Pulmonary artery endothelial cell (primary cell): ENCODE measurements at places on chromosomes 2 and 18. TPM values are rescaled to one million over a fixed set of nuclear protein-coding genes. Genes with fewer than 3 reads are reported as not detected.
A peak's percentile ranks its signal among the peaks of the same experiment; 100 is the strongest.

- no peak for DNase-seq
Measured at GRCh38 chr18:634551-635045, 22.9 kb upstream of the TYMS start.

DNA sequence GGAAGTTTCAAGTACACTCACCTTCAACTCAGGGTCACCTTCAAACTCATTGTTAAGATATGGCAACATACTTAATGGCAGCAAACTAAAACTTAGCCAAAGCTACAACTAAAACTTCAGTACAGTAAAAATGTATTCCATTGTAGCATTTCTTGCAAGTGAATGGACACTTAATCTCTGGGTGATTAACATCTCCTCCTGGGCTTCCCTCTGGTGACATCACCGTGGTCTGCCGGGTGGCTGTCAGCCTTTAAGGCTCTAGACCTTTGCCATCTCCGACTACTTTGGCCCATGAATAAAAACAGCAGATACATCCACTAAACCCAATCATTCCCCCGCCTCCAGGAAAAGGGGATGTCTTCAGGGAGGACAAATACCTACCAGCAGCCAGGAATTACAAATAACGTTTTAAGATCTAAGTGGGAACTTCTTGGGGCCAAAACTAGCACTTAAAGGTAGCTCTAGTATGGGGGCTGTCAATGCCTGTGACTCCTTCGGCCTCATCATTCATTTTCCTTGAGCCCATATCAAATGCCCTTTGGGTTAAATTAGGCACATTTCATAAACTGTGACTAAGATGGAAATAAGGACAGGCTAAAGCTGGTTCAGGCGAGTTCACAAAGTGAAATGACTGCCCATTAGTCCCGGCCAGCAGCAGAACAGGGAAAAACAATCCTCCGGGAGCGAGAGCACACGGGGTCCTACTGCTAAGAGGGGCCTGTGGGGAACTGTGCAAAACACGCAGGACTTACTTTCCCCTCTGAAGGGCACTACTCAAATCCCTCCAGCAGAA, 1.1 kb downstream of the TFCP2L1 start:
- no peak for DNase-seq

GRCh38 chr2:81894451-81894990, 1590.0 kb upstream of the LRRTM1 start:
- DNase-seq: no peak

GRCh38 chr2:230925879-230926765, 1.1 kb upstream of the GPR55 start:
- no peak for DNase-seq

DNA sequence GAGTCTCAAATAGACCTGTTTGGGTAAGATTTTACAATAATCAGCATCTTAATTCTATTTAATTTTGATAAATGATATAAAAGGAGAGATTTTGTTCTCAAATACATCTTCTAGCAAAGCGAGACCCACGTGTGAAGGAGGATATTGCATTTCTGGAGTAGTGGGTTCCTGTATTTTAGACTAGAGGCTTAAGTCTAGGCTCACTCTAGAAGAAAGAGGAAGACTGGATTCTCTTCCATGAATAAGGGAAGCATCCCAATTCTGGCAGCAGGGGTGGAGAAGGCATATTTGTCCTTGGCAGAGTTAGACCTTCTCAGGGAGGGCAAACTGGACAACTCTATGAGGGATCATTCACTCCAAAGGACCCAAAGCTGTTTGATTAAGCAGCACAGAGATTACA, 11.3 kb upstream of the FAM228A start:
- DNase-seq: no peak

DNA sequence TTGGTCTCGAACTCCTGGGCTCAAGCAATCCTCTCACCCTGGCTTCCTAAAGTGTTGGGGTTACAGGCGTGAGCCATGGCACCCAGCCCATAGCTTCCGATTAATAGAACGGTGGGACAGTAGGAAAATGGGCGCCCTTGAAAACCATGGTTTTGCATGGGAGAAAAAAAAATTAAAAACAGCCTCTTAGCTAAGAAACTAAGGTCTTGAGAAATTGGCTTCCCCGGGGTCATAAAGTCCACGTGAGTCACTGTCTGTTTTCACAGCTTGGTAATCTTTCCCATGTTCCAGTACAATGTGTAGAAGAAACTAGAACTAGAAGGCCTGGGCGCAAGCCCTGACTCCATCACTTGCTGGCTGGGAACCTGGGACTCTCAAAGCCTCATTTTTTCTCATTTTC, 20.7 kb downstream of the B3GNT2 start:
- DNase-seq: peak; percentile 70

GRCh38 chr2:215971671-215972070, 41.7 kb downstream of the MREG start:
- DNase-seq: no peak

GRCh38 chr2:146762786-146763185, 1082.0 kb upstream of the ACVR2A start:
- DNase-seq: no peak

- no peak for DNase-seq
Measured at GRCh38 chr2:205683502-205684367, 1.4 kb downstream of the NRP2 start.

- DNase-seq: no peak
Measured at GRCh38 chr2:125582516-125582915, 1073.4 kb upstream of the GYPC start.

DNA sequence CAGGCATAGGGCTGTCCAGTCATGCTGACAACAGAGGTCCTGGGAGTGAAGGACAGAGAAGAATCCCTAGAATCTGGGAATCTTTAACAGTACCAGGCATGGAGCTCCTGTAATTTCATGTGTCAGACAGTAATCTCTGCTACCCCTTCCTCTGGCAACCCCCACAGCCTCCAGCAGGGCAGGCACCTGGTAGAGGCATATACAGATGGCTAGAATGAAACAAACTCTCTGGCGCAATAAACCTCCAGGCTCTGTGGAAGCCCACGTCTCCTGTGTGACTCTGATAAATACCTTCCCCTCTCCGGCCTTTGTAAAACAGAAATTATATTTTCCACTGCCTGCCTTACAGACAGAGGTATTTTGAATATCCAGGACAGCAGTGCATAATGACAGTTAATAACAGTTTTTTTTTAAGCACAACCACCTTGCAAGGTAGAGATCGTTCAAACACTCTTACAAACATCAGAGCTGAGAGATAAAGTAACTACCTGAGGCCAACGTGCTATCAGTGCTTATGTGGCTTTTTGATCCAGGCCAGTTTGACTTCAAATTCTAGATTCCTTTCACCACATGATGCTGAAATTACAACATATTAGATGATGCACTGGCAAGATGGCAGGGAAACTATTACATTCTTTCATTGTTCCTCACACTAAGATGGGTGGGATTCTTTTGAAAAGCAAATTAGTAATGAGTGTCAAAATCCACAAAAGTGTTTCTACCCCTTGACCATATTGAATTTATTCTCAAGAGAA, 47.7 kb upstream of the TMEM247 start:
- DNase-seq: no peak

DNA sequence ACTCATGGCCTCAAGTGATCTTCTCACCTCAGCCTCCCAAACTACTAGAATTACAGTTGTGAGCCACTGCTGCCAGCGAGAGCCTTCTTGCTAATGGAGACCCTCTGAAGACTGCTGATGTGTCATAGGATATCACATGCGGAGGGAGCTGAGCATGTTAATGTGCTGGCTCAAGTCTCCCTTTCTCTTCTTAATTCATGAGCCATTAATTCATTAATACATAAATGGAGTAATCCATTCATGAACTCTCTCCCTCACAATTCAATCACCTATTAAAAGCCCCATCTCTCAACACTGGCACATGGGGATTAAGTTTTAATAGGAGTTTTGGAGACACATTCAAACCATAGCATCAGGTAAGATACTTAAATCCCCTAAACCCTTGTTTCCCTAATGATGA, 54.8 kb downstream of the SYT4 start:
- no peak for DNase-seq

- peak; percentile 8 for DNase-seq
Measured at GRCh38 chr2:169136885-169137534, 67.6 kb downstream of the DHRS9 start.

DNA sequence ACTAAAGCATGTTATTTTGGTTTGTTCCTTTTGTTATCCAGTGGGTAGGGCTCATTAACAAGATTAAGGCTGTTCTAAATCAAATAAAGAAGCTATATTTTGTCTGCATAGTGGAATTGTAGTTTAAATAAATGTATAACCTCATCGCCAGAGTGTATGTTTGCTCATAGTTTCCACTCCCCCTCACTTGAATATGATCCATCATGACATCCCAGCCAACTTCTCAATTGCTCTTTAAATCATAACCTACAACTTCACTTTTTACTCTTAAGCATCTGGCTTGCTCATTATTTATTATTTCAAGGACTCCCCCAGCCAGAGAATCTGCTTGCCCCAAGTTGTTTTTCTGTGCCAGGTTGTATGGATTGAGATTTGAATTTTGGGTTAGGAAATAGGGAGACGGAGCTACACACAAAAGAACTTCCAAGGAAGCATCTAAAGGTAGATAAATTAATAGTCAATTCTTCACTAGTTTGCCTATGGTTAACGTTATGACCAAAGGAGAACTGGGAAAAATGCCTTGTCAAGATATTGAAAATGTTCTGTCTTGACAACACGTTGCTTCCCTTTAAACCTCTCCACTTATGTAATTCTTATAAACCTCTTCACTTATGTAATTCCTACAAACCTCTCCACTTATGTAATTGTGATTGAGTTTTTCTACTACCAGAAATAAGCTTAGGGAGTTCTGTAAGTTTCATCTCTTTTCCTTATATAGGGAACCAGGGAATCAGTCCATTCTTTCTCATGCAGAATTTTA, 55.4 kb upstream of the UPP2 start:
- DNase-seq: no peak

GRCh38 chr2:174776223-174776622, 12.0 kb upstream of the CHRNA1 start:
- DNase-seq: no peak

DNA sequence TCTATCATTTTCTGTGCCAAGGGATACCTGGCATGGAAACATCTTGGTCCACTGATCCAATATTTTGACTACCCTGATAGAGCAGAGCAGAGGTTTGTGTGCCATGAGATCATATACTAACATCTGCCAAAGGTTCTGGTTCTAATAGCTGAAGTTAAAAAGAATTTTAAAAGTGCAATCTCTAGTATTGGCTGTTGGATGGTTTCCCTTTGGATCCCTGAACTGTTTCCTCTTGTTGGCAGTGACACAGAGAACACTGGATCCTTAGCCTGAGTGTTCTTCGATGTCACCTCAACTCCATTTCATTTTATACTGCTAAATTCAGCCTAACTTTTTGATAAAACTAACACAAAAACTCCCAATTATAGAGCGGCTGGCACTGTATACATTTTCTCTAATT, 169.3 kb upstream of the FBXO11 start:
- no peak for DNase-seq

- DNase-seq: no peak
Measured at GRCh38 chr18:32763293-32763692, 9.5 kb downstream of the KLHL14 start.

- DNase-seq: no peak
Measured at GRCh38 chr2:205333351-205333750, 348.9 kb upstream of the NRP2 start.

DNA sequence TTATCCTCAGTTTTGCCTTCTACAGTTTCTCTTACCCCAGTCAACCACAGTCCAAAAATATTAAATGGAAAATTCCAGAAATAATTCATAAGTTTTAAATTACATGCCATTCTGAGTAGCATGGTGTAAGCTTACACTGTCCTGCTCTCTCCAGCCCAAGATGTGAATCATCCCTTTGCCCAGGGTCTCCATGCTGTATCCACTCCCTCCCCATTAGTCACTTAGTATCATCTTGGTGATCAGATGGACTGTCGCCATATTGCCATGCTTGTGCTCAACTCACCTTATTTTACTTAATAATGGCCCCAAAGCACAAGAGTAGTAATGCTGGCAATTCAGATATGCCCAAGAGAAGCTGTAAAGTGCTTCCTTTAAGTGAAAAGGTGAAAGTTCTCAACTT, 18.5 kb upstream of the CCNT2 start:
- no peak for DNase-seq

DNA sequence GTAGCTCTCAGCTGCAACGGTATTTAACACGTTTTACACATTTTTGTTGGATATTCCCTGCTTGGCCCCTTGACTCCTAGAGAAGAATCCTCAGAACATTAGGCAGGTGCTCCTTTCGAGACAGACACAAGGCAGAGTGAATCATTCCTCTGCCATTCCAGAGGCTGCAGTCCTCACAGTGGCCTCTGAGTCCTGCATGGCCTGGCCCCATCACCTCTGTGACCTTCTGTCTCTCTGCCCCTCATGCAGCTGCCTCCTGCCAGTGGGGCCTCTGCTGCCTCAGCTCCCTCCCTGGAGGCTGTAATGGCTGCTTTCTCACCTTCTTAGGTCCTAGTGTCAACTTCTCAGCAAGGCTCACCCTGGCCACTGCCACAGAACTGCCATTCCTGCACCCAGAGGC, 101.3 kb downstream of the PTPRM start:
- no peak for DNase-seq

DNA sequence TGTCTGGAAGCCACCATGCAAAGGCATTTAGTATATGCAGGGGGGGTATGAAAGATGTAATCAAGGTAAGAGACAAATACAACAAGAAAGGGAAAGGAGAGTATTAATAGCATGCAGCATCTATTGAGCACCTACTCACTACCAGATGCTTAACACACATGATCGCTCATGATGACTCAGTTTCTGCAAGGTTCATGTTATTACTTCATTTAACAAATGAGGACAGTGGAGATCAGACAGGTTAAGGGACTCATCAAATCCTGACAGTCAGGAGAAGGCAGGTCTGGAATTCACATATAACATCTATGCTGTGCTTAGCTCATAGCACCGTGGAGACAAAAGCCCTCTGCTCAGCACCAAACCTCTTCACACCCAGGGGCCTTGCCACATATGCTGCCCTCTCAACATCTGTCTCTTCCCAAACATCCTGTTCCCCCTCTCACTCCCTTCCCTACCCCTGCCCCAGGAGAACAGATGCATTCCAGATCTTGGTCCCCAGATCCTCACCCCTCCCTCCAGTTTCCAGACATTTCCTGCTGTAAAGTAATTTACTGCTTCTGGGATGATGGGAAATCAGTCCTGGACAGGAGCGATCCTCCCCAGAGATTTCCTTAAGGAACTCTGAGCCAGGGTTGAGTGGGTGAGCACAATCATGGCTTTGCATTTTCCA, 155.3 kb downstream of the ANTXR1 start:
- DNase-seq: no peak

GRCh38 chr2:102366406-102367112, 11.0 kb downstream of the IL18R1 start:
- DNase-seq: no peak

GRCh38 chr2:65388596-65389390, 43.6 kb downstream of the SPRED2 start:
- no peak for DNase-seq

The RNMT gene
- 14.3 and 15.5 TPM in 2 replicates for total RNA-seq

The AGXT gene
- total RNA-seq: not detected in 2 replicates

The TSN gene
- 62.9 and 75.6 TPM in 2 replicates for total RNA-seq

The COL4A4 gene
- total RNA-seq: 0.18 and 0.99 TPM in 2 replicates

The ALK gene
- total RNA-seq: not detected in 2 replicates

The NMUR1 gene
- total RNA-seq: not detected in 2 replicates

The TMEM17 gene
- 0.63 and 1.5 TPM in 2 replicates for total RNA-seq

The PRKAG3 gene
- not detected in 2 replicates for total RNA-seq

The GPBAR1 gene
- 0.07 TPM in 2 replicates for total RNA-seq

The NEMP2 gene
- 3.5 and 4.7 TPM in 2 replicates for total RNA-seq
